NCI-H1092 (cell line): ENCODE measurements at places on chromosomes 11 and 22.

- DNase-seq = no peak
These were observed 2.8 kb upstream of the RPS19BP1 start for GRCh38 chr22:39535357-39535725.

GRCh38 chr11:84720706-84721402, 906.3 kb downstream of the DLG2 start:
- DNase-seq = peak; percentile 33

- DNase-seq = no peak
These were observed 22.8 kb downstream of the PICALM start for GRCh38 chr11:86046116-86046515.

GRCh38 chr11:129612447-129612961, 203.1 kb upstream of the TMEM45B start:
- DNase-seq = no peak

- no peak for DNase-seq
These were observed 3.8 kb downstream of the ZFPL1 start for GRCh38 chr11:65087827-65088226.

DNA sequence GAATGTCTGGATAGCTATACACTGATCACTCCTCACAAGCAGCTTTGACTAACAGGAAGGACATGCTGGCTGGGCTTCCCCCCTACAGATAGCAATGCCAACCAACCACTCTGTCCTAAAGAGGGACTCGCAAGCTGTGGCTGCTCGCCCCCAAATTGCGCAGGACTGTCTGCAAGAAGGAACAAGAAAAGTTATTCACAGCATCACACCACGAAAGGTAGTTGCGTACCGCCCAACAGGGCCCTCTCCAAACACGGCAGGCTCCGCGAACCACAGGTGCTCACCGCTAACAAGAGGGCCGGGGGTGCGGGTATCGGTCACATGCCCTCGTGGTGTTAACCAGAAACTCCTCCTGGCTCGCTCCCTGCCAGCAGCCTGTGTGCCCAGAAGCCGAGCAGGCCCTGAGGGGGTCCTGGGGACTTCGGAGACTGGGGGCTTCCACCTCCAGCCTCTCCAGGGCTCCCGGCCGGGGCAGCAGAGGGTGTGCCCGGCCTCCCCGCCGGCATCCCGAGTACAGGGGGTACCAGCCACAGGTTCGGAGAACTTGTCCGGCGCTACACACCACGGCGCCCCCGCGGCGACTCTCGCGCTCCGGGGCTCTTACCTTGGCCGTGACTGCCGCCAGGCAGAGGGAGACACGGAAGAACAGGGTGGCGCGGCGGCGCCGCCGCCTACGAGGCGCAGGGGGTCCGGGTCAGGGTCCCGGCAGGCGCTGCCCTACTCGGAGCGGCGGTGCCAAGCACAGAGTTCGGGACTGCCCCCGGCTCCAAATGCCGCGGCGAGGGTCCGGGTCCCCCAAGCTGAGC, 682 bp downstream of the LARGE1 start:
- peak; percentile 11 for DNase-seq

- no peak for DNase-seq
These were observed 198.9 kb downstream of the ADAMTS15 start for GRCh38 chr11:130647371-130647770.

DNA sequence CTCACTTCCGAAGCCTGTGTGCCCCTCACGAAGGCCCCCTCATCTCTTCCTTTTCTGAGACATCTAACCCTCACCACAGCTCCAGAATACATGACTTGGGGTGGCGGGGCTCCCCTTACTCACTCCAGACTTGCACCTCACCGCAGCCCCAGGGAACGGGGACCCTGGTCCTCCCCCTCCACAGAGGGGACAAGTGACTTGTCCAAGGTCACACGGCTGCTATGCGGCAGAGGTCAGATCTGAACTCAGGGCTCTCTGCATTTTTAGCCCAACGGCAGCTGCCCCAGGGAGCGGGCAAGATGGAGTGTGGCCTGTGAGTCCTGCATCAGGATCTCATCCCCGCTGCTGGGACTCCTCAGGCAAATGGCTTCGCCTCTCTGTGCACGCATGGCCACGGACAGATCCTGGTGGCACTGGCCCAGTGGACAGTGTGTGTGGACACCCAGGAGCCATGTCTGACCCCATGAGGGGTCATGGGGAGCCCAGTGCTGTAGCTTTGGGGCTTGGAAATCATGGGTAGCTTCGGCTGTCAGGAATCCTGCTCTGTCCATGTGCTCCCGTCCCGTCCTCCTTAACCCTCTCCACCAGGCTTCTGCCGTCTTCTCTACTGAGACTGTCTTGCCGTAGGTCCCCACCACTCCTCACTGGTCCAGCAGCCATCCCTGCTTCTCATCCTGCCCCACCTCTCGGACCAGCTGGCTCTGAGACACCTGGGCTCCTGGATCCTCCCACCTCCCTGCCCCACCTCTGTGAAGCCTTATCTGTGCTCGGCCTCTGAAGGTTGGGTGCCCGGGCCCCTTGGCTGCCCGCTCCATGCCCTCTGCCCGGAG, 48.0 kb upstream of the CARS1 start:
- DNase-seq = no peak

DNA sequence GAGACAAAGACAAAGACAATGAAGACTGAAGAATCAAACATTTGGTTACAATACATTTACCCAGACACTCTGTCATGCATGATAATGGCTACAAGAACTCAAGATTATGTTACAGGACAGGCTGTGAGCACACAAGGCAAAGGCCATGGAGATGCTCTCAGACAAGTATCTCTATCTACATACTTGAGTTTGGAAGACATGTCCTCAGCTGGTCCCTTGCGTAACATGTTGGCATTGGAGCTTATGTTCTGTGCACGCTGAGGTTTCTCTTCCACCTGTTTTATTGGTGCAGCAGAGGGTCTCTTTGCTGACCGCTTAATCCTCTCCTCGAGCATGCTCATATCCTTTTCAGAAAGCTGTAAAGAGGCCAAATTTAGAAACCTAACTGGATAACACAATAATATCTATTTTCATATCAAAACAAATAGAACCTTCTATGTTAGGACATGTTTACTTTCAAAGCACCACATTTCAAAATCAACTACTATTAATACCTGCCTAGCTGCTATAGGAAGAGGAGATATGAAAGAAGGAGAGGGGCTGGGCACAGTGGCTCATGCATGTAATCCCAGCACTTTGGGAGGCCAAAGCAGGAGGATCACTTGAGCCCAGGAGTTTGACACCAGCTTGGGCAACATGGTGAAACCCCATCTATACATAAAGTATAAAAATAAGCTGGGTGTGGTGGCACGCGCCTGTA, 41.6 kb downstream of the F2 start:
- DNase-seq = no peak

DNA sequence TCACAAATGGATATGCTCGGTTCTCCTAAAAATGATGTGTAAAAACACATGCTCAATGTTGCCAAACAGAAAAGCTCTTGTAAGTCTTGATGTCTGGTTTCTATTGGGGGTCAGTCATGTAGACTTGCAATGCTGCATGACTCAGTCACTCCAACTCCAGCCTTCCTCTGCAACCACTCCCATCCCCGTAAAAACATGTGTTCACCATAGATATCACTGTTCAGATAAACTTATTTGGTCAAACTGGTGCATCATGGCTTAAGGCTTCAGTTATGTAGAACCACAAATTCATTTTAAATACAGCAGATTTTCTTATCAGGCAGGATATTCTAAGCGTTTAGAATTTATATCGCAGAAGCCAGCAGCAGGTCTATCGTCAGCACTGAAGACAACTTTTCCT, 298.4 kb upstream of the LUZP2 start:
- no peak for DNase-seq

DNA sequence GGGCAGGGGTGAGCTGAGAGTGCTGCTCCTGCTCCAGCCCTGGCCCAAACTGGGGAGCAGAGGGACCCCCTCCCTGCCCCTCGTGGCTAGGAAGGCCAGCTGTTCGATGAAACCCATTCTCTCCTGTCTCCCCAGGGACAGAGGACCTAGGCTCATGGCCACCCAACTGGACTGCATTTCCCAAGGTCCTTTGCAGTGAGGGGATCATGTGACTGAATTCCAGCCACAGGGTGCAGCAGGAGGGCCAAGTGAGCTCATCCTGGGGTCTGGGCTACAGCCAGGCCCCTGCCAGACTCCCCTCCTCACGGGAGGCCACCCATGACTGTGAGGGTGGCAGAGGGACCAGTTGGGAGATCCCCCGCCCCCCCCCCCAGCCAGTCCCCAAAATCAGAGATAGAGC, 777.6 kb downstream of the TBC1D22A start:
- DNase-seq = no peak

- DNase-seq = no peak
These were observed 188.1 kb downstream of the CTTN start for GRCh38 chr11:70586261-70587074.

DNA sequence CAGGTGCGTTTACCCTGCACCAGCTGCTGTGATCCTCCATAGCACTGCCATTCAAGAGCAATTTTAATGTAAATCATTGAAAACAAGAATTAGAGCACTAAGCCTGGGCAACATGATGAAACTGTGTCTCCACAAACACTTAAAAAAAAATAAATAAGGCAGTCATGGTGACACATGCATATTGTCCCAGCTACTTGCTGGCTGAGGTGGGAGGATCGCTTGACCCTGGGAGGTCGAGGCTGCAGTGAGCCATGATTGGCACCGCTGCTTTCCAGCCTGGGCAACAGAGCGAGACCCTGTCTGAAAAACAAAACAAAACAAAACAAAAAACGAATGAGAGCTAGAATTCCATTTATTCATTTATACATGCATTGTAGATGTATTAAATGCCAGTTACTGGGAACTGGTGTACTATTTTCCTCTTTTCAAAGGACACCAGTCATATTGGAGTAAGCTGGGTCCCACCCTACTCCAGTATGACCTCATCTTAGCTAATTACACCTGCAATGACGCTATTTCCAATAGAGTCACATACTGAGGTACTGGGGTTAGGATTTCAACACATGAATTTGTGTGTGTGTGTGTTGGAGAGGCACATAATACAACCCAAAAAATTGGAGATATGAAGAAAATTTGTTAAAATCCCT, 101.9 kb downstream of the MICAL2 start:
- no peak for DNase-seq

GRCh38 chr11:7826324-7826723, 29.6 kb upstream of the OR5P2 start:
- DNase-seq = no peak

DNA sequence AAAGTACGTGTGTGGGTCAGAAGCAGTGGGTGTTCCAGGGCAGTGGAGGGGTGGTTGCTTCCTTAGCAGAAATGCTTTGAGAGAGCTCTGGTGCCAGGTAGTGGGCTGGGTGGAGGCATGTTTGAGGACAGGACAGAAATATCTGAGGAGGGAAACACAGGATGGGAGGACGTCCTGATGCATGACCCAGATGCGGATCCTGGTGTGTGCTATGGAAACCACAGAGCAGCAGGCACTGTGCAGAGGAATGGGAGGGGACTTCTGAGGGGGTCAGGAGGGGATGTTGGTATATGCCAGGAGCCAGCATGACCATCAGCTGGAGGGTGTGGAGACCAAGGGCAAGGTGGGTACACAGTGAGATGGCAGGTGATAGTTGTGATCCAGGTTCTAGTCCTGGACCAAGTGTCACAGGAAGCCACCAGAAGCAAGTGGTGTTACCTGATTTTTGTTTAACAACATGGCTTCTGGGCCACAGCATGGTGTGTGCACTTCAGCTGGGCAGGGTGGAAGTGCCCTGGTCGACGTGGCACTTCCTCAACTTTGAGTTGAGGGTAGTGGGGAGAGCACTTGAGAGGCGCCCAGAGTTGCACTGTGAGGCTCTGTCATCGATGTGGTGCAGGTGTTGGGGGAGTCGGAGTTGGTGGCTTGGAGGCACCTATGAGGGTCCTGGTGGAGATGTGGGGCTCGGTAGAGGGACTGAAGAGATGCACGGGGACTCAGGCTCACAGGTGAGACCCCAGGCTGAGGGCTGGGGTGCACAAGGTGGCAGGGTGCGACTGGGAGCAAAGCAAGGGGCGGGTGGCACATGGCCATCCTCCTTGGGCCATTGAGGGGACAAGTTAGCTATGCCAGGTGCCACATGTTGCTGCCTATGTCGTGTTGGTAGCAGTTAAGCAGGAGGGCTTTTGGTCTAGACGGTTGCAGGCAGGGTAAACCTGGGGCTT, 7.5 kb downstream of the DGCR8 start:
- DNase-seq = no peak

DNA sequence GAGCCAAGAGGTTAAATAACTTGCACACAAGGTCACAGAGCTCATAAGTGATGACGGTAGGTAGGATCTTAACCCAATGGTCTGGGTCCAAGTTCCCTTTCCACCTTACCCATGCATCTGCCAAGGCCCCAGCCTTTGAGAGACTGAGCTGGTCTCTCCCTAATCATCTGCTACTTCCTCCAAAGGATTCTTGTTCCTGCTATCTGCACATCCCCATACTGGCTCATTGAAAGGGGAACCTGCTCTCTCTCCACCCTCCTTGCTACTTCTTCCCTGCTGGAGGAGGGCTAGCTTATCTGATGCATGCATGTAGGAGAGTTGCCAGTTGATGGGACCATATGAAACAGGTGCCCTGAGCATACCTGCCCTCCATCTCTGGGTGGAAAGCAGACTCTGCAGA, 47.7 kb downstream of the COMMD9 start:
- DNase-seq = no peak

DNA sequence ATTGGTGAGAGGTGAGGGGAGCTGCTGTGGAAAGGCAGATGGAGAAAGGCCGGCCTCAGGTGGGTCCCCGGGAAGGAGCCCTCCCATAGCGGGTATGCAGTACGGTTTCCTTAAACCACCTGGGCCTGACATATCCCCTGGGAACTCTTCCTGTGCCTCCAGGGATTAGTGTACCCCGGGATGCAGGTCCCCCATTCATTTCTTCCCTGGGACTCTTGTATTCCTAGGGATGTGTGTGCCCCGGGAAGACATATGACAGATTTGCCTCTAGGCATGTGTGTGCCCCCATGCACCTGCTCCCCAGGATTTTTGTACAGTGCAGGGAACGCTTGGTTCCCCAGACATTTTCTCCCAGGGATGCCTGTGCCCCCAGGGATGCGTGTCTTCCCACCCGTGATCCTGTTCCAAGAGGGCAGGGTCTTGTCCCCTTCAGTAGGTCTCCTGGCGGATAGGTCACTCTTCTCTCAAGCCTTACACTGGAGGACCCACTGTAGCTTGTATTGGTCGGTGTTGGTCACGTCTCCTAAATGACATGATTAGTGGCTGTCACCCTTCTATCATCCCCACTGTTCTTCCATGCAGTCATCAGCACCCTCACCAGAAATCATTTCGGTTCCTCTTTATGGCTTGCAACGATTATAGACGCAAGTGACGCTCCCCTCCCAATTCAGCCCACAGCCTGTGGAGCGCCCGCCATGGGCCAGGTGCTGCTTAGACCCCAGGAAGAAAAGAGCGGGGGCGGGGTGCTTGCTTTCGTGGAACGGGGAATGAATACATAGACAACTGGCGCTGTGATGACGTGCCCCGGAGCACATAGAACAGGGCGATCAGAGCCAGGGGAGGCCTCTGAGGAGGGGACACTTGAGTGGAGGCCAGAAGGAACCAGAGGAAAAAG, 1.3 kb downstream of the PARVB start:
- DNase-seq = no peak

DNA sequence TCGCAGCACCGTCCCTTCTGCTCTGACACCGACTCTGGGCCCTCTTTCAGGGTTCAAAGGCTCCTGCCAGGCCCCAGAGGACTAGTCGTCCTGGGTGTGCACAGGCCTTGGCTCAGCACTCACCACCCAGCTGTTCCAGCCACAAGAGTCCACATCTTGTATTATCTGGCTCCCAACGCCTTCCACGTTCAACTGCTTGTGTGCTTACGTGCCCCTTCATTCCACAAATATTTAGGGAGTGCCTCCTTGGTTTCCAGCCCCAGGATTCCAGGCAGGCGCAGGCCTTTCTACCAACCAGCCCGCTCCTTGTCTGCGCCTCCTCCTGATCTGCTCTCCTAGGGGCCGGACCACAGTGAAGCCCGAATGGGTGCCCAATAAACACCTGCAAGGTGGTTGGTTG, 70.9 kb downstream of the SCUBE1 start:
- DNase-seq = no peak
